GM13977 (cell line): ENCODE measurements at places on chromosomes 7 and 10.
A peak's percentile ranks its signal among the peaks of the same experiment; 100 is the strongest.

GRCh38 chr7:38318803-38319416 lies 45.5 kb upstream of the TARP start:
- DNase-seq: peak; percentile 70

DNA sequence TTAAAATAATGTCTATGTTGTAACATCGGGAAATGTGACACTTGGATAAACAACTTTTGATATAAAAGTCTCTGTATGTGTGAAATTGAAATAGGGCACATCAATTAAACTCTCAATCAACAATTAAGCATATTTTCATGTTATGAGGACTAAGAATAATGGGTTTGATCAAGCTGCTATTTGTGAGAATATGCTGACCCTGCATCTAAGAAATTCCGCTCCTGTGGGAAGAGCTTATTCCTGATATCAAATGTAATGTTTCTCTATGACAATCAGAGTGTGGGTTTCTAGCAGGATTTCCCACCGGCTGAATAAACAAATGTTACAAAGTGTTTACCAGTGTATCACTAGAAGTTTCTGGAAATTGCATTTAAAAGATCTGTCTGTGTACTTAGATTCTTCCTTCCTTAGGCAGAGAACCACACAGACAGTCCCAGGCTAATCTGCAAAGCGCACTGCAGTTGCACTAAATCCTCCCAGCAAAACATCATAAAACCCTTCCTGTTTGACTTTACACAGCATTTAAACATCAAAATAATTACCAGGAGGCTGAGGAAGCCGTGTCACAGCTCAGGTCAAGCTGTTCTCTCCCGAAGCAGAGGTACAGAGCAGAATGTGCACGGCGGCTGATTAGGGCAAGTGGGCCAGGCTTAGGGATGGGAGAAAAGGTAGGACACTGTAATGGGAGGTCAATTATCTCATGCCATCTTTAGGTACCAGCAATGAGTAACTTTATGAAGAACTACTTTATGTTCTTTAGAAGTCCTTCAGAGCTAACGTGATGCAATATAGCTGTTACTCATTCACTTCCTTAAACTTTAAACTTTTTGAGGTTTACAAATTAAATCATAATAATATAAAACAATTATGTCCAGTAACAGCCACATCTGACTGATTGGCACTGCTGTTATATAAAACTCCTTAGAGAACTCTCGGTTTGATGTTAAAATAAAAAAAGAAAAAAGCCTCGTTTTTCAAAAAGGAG lies 109.1 kb upstream of the CTTNBP2 start:
- no peak for DNase-seq

- DNase-seq: no peak
These were observed 44.1 kb upstream of the RAPGEF5 start for GRCh38 chr7:22400936-22401553.

- DNase-seq: no peak
These were observed 298.2 kb downstream of the CCSER2 start for GRCh38 chr10:84626397-84627087.

- DNase-seq: no peak
These were observed 115.7 kb downstream of the MAD1L1 start for GRCh38 chr7:2116989-2117591.

DNA sequence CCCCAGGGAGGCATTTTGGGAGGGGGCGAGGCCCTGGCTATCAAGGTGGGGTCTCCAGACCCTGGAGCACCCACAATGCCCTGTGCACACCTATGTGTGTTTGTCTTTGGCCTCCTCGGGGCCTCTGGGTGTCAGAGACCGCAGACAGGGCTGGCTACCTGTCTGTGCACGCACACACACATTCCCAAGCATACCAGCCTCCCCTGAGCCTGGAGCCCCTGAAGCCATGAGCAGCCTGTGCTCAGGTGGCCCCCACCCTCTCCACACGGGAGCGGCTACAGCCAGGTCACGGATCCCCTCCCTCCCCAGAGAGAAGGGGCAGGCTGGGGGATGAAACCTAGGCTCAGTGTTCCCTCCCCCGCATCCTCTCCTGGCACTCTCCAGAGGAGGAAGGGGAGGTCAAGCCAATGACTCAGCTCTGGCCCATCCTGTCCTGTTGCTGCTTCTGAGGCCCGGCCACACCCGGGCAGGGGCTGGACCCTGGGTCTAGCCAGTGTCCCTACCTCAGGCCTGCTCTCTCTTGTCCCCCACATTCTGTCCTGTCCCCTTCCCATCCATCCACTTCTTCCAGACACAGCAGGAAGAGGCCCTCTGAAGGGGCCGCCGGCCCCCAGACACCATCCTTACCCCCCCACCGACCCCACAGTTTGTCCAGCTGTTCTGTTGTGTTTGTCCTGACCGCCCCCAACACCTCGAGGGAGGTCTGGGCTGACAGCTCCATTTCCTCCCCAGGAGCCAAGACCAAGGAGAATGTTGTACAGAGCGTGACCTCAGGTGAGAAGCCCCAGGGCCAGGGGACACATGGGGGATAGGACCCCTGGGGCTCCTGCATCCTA lies 720 bp downstream of the SNCG start:
- no peak for DNase-seq

GRCh38 chr7:93828260-93828659 lies 62.3 kb downstream of the TFPI2 start:
- DNase-seq: peak; percentile 8

DNA sequence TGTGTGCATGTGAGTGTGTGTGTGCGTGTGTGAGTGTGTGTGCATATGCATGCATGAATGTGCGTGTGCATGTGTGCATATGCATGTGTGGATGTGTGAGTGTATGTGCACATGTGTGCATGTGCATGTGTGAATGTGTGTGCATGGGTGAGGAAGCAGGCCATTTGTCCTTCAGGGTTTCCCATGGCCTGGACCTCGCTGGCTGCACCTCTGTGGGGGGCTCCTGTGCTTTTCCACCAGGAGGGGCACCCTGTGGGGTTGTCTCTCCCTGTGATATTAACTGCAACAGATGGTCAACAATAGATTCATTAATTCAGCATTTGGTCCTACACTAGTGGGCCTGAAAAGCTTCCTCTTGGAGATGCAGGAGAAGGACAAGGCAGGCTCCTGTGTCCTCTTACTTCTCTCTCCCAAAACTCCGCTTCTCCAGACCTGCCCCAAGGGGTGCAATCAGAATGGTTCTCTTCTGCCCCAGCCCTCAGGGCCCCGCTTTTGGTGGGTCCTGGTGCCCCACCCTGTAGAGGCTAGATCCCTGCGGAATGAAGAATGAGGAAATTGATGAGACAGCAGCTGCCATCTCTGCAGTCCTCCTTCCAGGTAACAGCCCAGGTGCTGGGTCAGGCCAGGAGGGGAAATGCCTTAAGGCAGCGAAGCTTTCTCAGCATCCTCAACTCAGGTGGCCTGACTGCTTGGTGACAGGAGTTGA lies 41.5 kb upstream of the NUB1 start:
- DNase-seq: no peak

GRCh38 chr7:46544396-46545008 lies 623.4 kb upstream of the IGFBP3 start:
- DNase-seq: no peak

- peak; percentile 26 for DNase-seq
These were observed 80.2 kb downstream of the RNF216 start for GRCh38 chr7:5701085-5701914.

DNA sequence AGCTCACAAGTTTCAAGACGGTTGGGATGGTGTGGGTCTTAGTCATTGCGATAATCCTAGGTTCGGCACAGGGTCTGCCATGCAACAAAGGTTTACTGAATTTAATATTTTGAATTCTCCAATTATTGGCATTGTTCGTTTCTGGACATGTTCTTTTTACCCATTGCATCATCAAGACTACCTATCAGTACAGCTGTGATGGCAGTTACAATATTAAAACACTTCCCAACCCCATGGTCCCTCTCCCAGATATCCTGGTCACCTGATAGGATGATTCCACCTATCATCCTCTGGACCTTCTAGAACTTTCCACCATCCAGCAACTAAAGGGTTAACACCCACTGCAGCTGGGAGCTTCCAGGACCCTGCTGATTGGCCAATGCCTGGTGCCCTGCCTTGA lies 377.8 kb upstream of the PRKCQ start:
- DNase-seq: no peak

- DNase-seq: no peak
These were observed 23.6 kb downstream of the TSPAN15 start for GRCh38 chr10:69474742-69475432.

GRCh38 chr7:30908681-30909080 lies 3.0 kb upstream of the AQP1 start:
- DNase-seq: peak; percentile 34

DNA sequence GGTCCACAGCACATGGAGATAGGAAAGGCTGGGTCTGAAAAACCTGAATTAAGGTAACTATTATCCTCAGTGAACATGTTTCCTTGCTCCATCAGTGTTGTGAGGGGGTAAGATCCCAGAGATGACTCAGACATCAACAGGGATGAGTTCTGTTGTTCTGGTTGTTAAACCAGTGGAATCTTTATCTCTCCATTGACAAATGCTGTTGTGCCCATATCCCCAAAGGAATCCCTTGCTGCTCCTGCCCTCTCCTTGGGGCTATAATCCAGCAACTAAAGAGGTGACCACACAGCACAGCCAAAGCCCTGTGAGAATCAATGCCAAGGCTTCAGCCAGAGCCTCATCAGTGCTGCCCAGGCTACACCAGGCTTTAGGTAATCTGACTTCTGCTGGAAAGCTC lies 113.4 kb downstream of the JAZF1 start:
- no peak for DNase-seq

DNA sequence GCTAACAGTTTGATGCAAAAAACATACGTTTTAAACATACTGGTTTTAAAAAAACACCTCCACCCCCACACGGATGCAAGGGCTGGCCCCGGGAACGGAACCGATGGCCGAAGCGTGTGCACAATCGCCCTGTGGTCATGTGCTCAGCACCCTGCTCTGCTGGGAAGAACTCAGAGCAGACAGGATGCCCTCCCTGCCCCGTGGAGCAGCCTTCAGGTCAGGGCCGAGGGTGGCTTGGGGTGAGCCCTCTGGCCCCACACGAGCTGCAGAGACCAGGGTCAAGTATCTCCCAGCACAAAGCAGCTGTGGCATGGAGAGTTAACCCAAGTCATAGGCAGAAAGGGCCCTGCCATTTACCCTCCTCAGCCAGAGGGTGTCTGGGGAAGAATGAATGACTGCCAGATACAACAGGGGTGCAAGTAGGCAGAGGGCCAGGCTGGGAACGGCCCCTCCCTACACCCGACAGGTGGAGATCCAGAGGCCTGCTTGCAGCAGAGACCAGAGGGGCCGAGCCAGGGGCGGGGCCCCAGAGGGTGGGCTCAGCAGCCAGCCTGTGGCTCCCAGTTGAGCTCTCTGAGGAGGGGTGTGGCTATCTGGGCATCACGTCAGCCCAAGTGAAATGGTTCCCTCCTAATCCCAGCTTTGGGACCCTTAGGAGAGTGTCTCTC lies 56.8 kb downstream of the ZRANB1 start:
- peak; percentile 28 for DNase-seq

DNA sequence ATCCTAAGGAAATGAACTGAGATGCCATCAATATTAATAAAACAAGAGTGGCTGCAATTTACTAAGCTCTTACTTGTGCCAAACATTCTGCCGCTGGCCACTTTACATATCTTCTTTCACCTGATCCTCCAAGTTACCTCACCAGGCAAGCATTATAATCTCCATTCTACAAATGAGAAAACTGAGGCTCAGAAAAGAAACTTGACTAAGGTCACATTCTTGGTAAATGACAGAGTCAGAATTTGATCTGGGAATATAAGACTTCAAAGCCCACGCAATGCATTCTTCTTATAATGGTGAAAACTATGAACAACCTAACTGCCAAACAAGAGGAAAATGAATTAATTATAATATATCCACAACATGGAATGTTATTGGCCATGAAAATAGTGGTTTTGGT lies 46.1 kb upstream of the SMNDC1 start:
- DNase-seq: no peak

DNA sequence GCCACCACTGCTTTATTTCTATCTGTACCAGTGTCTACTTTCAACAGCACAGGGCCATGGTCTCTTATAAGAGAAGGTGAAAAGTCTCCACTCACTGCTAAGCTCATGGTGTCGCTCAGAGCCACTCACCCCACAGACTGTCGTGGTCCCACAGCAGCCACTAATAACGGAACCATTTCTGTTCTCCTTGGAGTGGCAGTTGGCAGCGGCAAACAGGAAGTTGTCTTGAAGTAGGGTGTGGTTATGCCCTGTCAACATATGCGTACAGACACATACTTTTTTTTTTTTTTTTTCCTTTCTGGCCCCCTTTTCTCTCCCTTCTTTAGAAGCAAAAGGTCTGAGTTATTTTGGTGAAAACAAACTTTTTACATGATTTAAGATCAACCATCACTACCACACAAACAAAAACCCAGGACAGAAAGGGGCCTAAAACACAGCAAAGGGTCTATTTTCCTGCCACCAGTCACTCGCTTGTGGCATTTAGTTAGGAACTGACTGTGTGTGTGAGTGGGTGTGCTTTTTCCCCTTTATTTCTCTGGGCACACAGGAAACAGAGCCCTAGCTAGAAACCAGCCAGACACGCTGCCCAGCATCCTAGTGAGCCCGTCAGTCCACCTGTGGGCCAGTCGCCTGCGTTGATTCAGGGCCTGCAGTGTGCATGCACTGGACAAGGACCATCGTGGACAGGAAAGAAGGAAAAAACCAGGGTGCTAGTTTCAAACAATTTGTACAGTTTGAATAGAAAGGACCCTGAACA lies 96.7 kb upstream of the EFCAB10 start:
- DNase-seq: peak; percentile 34
